ENCODE measurements at places on chromosomes 11 and 22.

DNA sequence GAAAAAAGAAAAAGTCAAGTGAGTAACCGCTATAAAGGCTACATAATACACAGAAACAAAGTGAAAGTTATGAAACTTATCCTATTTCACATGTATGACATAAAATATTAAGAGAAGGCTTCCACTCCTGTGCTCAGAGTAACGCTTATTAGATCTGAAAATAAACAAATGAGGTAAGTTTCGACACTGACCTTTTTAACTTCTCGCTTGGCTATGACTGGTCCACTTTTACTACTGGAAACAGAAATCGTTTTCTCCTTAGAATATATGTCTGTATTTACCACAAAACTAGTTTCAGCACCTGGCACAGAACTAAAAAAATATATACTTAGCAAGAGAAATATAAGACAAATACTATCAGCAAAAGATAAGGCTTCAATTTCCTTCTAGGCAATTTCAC lies 16.4 kb downstream of the FNBP4 start:
- no peak for DNase-seq

DNA sequence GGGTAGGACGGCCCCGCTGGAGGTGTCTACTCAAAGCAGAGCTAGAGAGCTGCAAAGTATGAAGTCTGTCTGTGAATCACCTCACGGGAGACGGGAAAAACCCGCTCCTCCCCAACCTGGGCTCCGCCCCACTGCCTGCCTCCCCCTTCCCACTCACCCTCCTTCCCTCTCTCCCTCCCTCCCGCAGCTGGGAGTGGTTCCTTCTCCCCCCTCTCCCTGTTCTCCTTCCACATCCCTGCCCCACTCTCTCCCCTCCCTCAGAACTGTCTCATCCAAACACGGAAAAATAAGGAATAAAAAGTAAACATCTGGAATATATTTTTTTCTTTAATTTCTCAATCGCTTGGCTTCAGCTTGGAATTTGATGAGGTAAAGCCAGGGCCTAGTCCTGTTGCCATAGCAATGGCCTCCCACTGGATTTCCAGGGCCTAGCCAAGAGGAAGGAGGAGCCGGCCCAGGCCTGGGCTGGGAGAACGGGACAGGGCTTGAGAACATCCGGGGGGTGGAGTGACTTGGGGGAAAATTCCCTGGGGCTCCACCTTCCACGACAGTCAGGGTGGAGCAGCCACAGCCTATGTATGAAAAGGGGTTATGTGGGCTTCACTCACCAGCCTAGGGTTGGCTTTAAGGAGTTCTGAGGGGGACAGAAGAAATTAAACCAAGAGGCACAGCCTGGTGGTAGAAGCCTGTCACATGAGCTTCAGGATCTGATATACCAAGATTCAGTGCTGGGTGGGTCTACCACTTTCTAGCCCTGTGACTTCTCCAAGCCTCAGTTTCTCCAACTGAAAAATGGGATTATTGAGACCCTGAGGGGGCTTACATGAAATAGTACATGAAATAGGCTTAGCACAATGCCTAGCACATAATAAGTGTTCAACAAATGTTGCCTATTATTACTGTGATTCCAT lies 2.2 kb downstream of the TNKS1BP1 start:
- no peak for DNase-seq

DNA sequence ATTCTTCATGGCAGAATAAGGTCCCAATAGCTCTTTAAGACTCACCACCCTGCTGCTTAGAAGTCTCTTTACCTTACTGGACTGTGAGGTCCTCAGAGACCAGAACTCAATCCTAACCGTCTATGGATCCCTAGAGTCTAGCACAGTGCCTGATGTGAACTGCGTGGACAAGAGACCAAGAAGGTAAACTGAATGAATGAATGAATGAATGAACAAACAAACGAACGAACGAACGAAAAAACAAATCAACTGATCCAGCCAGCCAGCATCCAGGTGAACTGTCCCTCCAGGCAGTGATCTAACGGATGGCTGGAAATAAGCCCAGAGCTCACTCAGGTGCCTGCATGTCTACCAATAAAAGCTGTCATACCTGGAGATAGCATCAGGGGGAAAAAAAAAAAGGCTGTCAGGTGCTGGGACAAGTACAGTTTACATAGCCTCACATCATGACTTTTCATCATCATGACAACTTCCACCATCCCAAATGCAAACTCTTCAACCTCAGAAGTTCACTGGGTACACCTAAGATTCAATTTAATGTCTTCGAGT lies 59.8 kb downstream of the PACSIN2 start:
- DNase-seq = no peak

DNA sequence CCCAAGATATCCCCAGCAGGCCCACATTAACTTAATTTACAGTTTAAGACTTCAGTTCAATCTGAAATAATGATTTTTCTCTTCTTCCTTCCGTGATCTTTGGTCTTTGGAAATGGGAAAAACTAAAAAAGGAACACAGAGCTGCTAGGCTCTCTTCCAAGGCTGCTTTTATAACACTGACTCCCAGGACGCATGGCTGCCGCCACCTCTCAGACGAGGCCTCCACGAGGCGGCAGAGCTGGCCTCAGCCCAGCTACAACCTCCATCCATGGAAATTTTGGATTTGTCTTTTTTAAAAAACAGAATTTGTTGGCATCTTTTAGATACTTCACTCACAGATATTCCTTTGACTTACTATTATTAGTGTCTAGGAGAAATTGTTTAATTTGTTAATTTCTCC lies 385.5 kb upstream of the SYN3 start:
- no peak for DNase-seq

- no peak for DNase-seq
Observed at GRCh38 chr11:61404103-61404502, 11.7 kb downstream of the TMEM216 start.

DNA sequence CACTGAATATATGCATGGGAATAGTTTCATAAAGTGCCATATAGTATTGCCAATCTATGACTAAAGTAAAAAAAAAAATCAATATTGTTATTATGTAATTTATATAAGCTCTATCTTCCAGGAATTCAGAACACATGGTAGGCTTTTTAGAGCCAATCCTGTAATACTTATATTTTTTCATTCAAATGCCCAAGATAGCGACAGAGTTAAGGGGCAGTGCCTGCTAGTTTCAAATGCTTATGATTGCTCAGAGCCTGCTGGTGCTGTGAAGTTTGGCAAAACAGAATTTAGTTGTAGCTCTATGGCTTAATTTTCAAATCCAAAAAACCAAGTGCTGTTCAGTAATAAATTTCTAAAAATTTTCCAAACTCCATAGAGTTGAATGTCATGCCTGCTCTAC lies 39.0 kb upstream of the BLID start:
- no peak for DNase-seq

GRCh38 chr11:18321578-18321968 lies 367 bp downstream of the HPS5 start:
- DNase-seq = no peak

GRCh38 chr11:29916040-29916439 lies 100.8 kb downstream of the KCNA4 start:
- DNase-seq = no peak

DNA sequence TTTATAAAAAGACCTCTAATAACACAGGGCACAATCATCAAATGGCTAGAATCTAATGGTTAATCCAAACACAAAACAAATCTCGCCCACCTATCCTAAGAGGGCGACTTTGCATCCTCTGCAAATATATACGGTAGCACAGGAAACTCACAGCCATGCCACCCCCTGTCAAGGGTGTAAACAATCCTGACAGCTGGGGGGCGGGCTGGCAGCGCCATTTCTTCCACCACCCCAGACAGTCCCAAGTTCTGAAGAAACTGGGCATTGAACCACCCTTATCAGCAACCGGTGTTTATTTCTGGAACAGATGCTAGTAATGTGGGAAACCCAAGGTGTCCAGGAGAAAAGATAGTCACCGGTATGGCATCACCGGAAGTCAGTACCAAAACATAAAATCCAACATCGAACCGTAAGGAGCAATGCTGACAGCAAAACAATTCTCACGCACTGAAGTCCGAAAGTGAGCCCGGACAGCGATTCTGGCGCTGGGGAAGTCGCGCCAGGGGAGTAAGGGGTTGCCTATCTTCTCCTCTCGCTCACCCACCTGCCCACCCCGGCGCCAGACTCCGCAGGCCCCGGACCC lies 825 bp downstream of the FBXO3 start:
- DNase-seq = peak; percentile 12

DNA sequence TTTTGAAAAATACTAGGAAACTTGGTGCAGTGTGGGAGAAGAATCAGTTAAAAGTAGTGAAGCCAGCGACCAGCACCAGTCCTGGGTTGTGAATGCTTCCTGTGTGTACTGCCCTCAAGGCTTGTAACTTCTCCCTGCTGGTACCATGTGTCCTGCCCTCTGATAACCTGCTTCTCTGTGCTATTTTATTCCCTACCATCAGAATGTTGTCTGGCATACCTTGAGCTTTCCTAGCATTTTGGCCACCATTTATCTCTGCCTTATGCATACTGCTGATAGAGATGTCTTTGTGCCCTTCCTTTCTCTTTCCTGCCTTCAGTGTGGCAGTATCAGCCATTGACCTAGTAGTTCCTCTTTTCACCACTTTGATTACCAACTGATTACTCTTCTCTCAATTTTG lies 2.0 kb downstream of the GTF2H1 start:
- no peak for DNase-seq

GRCh38 chr11:43928721-43929120 lies 13.7 kb upstream of the C11orf96 start:
- no peak for DNase-seq

GRCh38 chr11:79949574-79949973 lies 508.7 kb upstream of the TENM4 start:
- no peak for DNase-seq

DNA sequence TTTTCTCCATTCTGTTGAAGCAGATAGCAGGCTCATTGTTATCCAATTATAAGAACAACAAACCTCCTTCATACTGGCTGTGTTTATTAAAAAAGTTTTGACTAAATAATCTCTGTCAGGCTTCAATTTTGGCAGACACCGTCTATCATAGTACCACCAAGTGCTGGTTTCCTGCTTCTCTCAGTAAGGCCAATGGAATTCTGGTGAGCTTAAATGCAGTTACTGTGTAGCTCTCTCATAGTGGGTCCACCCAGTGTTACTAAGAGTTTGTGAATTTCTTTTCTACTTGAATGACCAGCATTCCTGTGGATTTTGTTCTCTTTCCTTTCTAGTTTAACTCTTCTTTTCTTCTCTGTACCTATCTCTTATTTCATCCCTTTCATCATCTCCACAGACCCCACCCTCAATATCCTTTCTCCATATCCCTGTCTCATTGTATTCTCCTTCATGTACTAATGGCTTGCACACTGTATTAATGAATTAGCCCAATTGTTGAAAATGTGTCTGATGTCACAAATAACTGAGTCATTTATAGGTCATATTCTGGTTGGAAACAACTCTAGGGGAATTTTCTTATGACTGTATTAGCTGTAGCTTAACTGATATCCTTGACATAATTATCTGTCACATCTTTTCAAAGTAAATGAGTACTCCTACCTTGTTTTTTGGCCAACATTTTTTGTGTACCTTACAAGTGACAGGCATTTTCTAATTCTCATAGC lies 372.1 kb downstream of the FAT3 start:
- no peak for DNase-seq

- no peak for DNase-seq
Observed at GRCh38 chr11:64409707-64410403, 50.9 kb downstream of the RPS6KA4 start.

- DNase-seq = no peak
Observed at GRCh38 chr22:44645083-44645482, 56.9 kb upstream of the PRR5 start.

DNA sequence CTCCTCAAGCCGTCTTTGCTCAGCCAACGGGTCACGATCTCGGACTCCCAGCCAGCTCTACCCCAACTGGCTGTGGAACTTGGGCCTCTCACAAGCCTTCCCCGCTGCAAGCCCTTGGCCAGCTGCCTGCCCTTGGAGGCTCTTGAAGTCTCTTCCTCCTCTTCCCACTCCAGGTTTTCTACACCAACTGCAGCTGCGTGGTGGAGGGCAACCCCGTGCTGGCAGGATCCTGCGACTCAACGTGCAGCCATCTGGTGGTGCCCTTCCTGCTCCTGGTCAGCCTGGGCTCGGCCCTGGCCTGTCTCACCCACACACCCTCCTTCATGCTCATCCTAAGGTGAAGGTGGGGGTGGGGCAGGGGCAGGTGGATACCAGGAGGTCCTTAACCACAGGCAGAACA lies 40.5 kb upstream of the TPBGL start:
- no peak for DNase-seq

GRCh38 chr11:35163702-35164496 lies 24.9 kb downstream of the CD44 start:
- peak; percentile 70 for DNase-seq

- no peak for DNase-seq
Observed at GRCh38 chr11:12803086-12803826, 129.0 kb downstream of the TEAD1 start.

DNA sequence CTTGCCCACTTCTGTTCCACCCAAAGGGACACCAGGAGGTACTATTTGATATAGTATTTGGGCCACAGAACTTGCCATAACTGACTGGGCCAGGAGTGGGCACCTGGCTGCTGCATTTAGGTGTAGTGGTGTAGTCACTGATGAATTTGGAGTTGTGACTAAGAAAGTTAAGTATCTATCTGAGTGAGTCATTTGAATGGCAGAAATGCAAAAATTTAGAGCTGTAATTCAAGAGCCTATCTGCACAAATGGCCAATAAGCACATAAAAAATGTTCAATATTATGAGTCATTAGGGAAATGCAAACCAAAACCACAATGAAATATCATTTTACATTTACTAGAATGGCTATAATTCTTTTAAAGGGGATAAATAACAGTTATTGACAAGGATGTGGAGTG lies 14.7 kb downstream of the GLYATL2 start:
- no peak for DNase-seq

GRCh38 chr11:12430954-12431595 lies 53.7 kb downstream of the PARVA start:
- DNase-seq = no peak

- DNase-seq = no peak
Observed at GRCh38 chr11:30830681-30831080, 244.5 kb upstream of the MPPED2 start.

DNA sequence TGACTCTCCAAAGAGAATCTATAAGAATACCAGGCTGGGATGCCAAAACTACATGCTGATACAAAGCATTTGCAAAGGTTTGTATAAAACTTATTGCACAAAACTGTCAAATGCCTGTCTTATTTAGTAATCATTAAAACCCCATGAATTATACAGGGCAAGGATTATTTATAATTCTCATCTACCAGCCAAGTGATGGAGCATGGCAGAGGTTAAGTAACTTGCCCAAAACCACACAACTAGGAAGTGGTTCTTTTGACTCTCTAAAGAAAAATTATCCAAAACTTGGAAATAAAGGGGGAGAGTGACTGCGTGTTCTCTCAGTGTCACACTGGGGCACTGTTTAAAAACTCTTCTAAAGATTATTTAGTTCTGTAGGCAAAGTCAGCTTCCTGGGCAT lies 17.4 kb upstream of the CLMP start:
- DNase-seq = no peak
